ENCODE measurements at places on chromosomes 13 and 19. TPM values are rescaled to one million over a fixed set of nuclear protein-coding genes. Genes with fewer than 3 reads are reported as not detected.
A peak's percentile ranks its signal among the peaks of the same experiment; 100 is the strongest.

The PGLYRP1 gene
- total RNA-seq, result not detected

The ZNF20 gene
- total RNA-seq, result 3.3 TPM

The OCEL1 gene
- total RNA-seq, result 11.7 TPM

The TPT1 gene
- 3,408 TPM for total RNA-seq

The TRMT1 gene
- 73.0 TPM for total RNA-seq

The KCTD4 gene
- not detected for total RNA-seq

The SLC1A6 gene
- not detected for total RNA-seq

- peaks cover 10% of the 10 kb centered on the region for H3K4me1 ChIP-seq
- H3K36me3 ChIP-seq, result peaks cover 1% of the 10 kb centered on the region
- no peak overlapping the region for H3K27ac ChIP-seq
- no peaks in the 10 kb centered on the region for H3K27me3 ChIP-seq
- H3K4me3 ChIP-seq, result no peak overlapping the region
Measured at GRCh38 chr13:49348751-49349150, 95.1 kb downstream of the CAB39L start.

DNA sequence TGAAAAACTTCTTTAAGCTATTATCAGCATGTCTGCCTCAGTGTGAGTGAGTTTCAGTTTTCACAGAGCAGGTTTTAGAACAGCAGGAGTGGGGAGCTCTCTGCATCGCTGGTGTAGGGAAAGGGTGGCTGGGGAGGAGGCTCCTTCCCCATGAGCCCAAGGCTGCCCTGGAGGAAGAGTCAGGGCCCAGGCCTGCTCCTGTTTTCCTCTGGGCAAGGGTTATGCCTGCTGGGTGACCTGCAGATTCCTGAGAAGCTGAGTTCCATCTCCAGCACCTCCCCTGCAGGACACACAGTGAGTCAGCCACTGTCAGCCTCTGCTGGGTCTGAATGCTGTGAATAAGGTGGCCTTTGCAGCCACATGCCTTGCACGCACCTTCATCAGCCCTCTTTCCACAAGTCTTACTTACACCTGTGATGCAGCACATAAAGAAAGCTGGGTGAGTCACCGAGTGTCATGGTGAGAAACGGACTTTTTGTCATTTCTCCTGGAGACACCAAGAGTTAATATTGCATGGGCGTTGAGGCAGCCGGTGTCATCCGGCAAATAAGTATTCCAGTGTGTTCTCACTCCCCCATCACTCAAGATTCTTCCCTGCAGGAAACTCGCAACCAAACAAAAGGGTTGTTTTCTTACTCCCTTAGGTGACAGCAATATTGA, 186.4 kb upstream of the KL start:
- no peak overlapping the region for H3K27ac ChIP-seq
- DNase-seq, result peak; percentile 16
- no peak overlapping the region for H3K4me3 ChIP-seq
- H3K36me3 ChIP-seq, result no peaks in the 10 kb centered on the region
- H3K4me1 ChIP-seq, result no peaks in the 10 kb centered on the region
- H3K27me3 ChIP-seq, result no peaks in the 10 kb centered on the region

DNA sequence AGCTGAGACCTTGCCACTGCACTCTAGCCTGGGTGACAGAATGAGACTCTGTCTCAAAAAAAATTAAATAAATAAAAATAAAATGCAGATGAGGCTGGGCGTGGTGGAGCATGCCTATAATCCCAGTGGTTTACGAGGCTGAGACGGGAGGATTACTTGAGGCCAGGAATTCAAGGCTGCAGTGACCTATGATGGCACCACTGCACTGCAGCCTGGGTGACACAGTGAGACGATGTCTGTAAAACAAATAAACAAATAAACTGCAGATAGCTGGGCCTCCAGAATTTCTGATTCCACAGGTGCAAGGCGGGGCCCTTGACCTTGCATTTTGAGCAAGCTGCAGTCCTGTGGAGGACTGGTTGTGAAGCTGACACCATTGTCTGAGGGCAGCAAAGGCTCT, 3.1 kb upstream of the MAG start:
- DNase-seq, result no peak
- no peak overlapping the region for H3K27ac ChIP-seq
- H3K27me3 ChIP-seq, result peaks cover 7% of the 10 kb centered on the region
- no peak overlapping the region for H3K4me3 ChIP-seq
- H3K4me1 ChIP-seq, result no peaks in the 10 kb centered on the region
- H3K36me3 ChIP-seq, result no peaks in the 10 kb centered on the region

DNA sequence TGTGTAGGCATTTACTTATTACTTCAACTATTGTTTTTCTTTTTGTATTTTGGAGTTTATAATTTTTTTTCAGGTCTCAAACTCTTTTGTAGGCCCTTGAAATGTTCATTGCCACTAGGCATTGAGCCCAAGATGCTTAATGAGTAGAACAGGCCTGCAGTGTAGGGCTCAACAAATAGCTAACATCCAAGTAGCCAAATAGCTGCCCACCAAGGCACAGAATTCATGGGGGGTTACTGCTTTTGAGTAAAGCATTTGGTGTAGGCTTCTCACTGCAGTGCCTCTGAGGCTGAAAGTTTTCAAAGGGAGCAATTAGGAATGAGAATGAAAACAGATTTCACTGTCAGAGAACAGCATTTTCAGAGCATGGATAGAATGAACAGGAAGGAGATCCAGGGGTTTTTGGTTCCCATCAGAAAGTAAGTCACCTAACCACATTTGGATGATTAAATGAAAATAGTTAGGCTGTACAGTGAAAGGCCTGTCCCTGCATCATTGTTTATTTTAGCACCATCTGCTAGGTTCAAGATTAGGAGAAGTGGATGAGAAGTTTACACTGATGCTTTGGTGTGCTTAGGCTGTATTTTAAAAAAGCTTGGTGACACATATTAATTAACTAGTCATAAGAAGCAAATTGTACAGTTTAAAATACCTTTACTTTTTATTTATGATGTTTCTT, 61.0 kb downstream of the EDNRB start:
- no peaks in the 10 kb centered on the region for H3K4me1 ChIP-seq
- no peak overlapping the region for H3K27ac ChIP-seq
- no peak for DNase-seq
- H3K27me3 ChIP-seq, result peaks cover 7% of the 10 kb centered on the region

GRCh38 chr13:27264181-27264580, 6.4 kb upstream of the RASL11A start:
- H3K36me3 ChIP-seq, result peaks cover 24% of the 10 kb centered on the region
- no peak overlapping the region for H3K27ac ChIP-seq
- no peak for DNase-seq
- H3K4me1 ChIP-seq, result peaks cover 31% of the 10 kb centered on the region
- no peak overlapping the region for H3K4me3 ChIP-seq

DNA sequence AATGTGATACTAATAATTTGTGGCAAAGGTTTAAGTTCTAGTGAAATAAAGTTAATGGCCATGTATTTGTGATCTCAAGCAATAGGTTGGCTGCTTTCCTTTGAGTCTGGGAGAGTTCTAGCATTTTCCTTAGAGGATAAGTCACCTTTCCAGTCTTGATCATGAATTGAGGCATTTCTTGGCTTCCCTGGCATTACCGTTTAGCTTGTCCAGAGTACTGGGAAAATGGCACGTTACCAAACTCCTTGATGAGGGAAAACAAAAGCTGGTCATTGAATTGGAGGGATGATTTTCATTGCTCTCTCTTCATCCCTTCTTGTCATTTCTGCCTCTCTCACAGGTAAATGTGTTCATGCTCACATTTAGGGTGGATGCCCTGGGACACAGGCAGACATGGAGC, 34.0 kb upstream of the SPRY2 start:
- no peak overlapping the region for H3K4me3 ChIP-seq
- H3K36me3 ChIP-seq, result no peaks in the 10 kb centered on the region
- no peak overlapping the region for H3K27ac ChIP-seq
- no peaks in the 10 kb centered on the region for H3K4me1 ChIP-seq

- H3K27me3 ChIP-seq, result no peaks in the 10 kb centered on the region
- no peak overlapping the region for H3K4me3 ChIP-seq
- H3K27ac ChIP-seq, result no peak overlapping the region
Measured at GRCh38 chr19:48722196-48722708, 2.7 kb upstream of the MAMSTR start.

GRCh38 chr19:13959962-13960862, 7.9 kb downstream of the DCAF15 start:
- H3K4me1 ChIP-seq, result no peaks in the 10 kb centered on the region
- no peak overlapping the region for H3K4me3 ChIP-seq
- DNase-seq, result peak; percentile 42
- no peaks in the 10 kb centered on the region for H3K27me3 ChIP-seq
- H3K27ac ChIP-seq, result no peak overlapping the region

DNA sequence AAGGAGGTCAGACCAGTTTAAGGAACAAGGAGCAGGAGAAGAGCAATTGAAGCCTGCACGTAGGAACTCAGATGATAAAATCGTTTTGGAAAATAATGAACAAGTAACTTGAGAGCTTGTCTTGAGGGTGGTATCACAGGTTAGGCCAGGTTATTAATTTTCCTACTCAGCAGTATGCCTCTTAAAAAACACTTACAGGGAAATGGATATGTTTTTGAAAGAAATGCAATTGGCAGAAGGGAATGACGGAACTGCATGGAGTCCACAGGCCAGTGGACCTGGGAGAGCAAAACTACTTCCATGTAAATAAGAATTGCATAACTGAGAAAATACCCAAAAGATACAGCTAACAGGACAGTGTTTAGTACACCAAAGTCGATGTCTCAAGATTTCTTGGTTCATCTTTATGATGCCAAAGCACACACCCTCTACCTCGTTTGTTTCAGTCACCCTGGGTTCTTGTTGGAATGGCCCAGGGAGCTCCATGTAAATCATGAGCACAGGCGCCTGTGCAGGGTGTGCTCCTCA, 35.2 kb downstream of the MBNL2 start:
- peak overlapping the region; percentile 67 for H3K27ac ChIP-seq
- no peaks in the 10 kb centered on the region for H3K27me3 ChIP-seq
- peaks cover 73% of the 10 kb centered on the region for H3K4me1 ChIP-seq
- H3K4me3 ChIP-seq, result no peak overlapping the region

- peaks cover 50% of the 10 kb centered on the region for H3K4me1 ChIP-seq
- peaks cover 12% of the 10 kb centered on the region for H3K36me3 ChIP-seq
- H3K27ac ChIP-seq, result peak overlapping the region; percentile 77
- DNase-seq, result no peak
- no peak overlapping the region for H3K4me3 ChIP-seq
Measured at GRCh38 chr19:10100163-10100785, 2.2 kb downstream of the ANGPTL6 start.

- H3K36me3 ChIP-seq, result no peaks in the 10 kb centered on the region
- peaks cover 8% of the 10 kb centered on the region for H3K27me3 ChIP-seq
- H3K27ac ChIP-seq, result no peak overlapping the region
- H3K4me1 ChIP-seq, result no peaks in the 10 kb centered on the region
Measured at GRCh38 chr19:16920816-16921529, 32.2 kb downstream of the F2RL3 start.

- no peak for DNase-seq
- H3K4me3 ChIP-seq, result peak overlapping the region; percentile 56
- H3K36me3 ChIP-seq, result peaks cover 20% of the 10 kb centered on the region
Measured at GRCh38 chr13:41006978-41007743, 12.0 kb downstream of the ELF1 start.

- no peak overlapping the region for H3K27ac ChIP-seq
- H3K36me3 ChIP-seq, result no peaks in the 10 kb centered on the region
- no peak overlapping the region for H3K4me3 ChIP-seq
- H3K27me3 ChIP-seq, result no peaks in the 10 kb centered on the region
- H3K4me1 ChIP-seq, result no peaks in the 10 kb centered on the region
- DNase-seq, result no peak
Measured at GRCh38 chr13:22665506-22665905, 515.3 kb upstream of the SGCG start.

- no peak for DNase-seq
- H3K27me3 ChIP-seq, result peaks cover 7% of the 10 kb centered on the region
- no peak overlapping the region for H3K27ac ChIP-seq
- no peaks in the 10 kb centered on the region for H3K36me3 ChIP-seq
- H3K4me1 ChIP-seq, result no peaks in the 10 kb centered on the region
Measured at GRCh38 chr13:76864259-76864658, 21.9 kb downstream of the KCTD12 start.

- peaks cover 34% of the 10 kb centered on the region for H3K27me3 ChIP-seq
- DNase-seq, result no peak
- H3K27ac ChIP-seq, result no peak overlapping the region
- H3K4me3 ChIP-seq, result no peak overlapping the region
- no peaks in the 10 kb centered on the region for H3K36me3 ChIP-seq
- no peaks in the 10 kb centered on the region for H3K4me1 ChIP-seq
Measured at GRCh38 chr13:110989331-110989730, 74.5 kb upstream of the ANKRD10 start.

DNA sequence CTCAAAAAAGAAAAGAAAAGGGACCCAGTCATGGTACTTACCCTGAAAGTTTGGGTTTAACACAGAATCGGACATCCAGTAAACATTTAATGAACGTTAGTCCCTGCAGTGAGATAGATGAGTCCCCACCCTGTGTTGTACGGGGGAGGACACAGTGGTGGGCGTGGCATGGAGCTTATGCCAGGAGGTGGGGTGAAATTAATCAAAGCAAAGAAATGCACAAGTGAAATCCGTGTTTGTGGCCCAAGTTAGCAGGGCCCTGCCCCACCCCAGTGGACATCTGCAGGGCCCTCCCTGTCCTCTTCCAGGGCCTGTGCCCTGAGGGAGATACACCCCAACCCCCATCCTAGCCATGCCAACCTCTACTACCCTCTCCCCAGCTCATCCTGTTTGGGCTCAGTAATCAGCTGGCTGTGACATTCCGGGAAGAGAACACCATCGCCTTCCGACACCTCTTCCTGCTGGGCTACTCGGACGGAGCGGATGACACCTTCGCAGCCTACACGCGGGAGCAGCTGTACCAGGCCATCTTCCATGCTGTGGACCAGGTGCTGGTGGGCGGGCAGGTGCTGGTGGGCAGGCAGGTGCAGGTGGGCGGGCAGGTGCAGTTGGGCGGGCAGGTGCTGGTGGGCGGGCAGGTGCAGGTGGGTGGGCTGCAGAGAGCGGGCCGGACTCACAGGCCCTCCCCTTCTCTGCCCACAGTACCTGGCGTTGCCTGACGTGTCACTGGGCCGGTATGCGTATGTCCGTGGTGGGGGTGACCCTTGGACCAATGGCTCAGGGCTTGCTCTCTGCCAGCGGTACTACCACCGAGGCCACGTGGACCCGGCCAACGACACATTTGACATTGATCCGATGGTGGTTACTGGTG, 3.9 kb downstream of the MCOLN1 start:
- DNase-seq, result no peak
- H3K36me3 ChIP-seq, result peaks cover 8% of the 10 kb centered on the region
- no peak overlapping the region for H3K4me3 ChIP-seq
- H3K27ac ChIP-seq, result no peak overlapping the region
- H3K4me1 ChIP-seq, result peaks cover 11% of the 10 kb centered on the region

- no peak for DNase-seq
- H3K4me3 ChIP-seq, result no peak overlapping the region
- peaks cover 14% of the 10 kb centered on the region for H3K4me1 ChIP-seq
- no peaks in the 10 kb centered on the region for H3K36me3 ChIP-seq
- H3K27me3 ChIP-seq, result peaks cover 16% of the 10 kb centered on the region
Measured at GRCh38 chr13:110816500-110816899, 98.4 kb downstream of the ANKRD10 start.

Measured in activated CD4-positive, alpha-beta T cell treated with anti-CD3 and anti-CD28 coated beads for 36 hours (primary cell).